ENCODE measurements at places on chromosomes 1 and 21.

DNA sequence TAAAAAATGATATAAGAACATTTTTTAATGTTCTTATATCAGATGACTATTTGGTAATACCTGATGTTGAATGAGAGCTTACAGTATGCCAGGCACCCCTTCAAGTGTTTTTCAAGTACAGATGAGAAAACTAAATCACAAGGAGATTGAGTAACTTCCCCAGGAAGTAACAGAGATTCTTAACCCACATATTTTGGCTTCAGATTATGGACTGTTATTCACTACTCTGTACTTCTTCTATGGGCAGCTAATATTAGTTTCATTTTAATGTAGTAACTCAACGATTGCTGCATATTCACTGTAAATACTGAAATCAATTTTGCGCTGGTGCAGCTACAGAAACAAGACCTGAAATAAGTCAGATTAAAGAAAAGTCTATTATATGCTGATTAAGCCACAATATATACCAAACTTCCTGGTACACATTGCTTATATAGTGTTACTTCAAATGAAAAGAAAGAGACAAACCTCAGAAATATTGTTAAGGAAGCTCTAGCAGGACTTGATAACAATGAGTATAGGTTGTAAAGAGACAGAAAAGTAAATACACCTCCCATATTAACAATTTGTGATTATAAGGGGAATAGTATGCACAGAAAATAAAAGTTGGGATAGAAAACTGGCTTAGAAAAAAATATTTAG is 19.7 kb downstream of the DPYD start:
- DNase-seq, result no peak

DNA sequence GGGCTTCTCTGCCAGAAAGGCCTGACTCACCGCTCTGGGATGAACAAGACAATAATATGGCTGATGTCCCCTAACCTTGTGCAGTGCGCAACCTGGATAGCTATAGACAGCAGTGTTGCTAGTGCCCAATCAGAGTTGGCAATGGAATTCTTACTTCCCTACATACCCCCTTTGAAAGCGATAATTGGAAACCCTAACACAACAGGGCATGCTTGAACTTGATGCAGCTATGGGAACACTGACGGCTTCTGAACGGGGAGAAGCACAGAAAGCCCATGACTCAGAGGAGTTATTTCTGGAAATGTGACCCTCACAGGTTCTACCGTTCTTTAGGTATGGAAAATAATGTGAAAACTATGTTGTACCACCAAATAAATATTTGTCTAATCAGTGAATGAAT is 200.6 kb downstream of the TRABD2B start:
- DNase-seq, result no peak

DNA sequence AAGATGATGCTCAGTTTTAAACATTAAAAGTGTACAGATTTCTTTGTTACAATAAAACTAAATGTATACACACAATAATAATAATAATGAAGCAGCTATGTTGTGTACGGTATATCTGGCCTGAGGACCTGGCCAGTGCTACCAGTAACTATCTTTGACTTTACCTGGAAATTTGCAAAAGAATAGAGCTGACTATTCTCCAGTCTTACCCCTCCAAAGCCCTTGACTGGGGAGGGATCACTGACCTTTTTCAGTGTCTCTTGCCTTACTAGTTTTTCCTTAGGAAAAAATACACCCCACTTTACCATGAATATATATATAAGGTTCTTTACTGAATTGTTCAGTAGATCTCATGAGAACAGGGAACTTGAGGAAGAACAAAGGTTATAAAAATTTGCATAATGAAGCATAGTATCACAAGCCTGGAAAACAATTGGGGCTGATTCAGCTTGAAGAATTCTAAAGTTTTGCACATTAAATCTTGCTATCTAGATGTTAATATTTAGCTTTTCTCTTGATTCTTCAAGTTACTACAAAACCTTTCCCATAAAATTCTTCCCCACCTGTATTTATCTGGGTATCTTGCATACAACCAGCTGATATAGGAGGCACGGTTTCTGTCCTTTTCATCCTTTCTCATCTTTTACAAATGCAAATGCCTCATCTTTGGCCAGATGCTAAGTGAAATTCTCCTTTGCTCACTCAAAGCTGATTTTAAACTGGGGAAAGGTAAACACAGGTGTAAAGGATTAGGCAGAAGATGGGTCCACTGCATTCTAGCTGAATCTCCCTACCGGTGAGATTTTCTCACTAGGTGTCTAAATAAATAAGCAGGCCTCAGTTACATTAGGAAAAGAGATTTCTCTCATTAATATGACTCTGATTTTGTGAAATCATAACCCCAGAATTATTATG is 25.0 kb upstream of the SLAMF1 start:
- DNase-seq, result no peak

DNA sequence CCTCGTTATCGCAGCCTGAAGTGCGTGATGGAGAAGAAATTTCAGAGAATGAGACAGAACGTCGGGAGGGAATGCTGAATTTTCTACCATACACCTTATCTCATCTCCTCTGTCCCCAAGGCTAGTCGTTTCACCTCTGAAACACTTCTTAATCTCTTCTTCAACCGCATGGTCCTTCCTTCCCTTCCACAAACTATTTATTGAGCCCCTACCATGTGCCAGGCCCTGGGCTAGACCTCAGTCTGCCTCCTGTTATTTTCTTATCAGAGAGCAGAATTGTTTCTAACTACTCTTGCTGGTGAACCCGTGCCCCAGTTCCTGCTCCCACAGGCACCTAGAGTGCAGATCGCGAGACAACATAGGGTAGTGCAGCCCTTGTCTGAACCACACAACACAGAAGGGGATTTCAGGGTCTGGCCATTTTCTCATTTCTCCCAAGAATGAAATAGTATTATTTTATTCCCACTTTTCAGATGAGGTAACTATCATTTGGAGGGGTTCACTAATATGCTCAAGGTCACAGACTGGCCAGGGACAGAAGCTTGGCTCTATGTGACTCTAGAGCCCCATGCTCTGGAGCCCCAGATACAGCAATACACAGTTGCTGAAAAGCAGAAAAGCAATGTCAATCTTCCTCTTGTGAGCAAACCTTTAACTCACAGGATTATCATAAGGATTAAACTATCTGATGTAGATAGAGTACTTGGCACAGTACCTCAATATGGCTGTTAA is 598 bp upstream of the ADIPOR1 start:
- DNase-seq, result no peak

GRCh38 chr1:156841295-156841855 is 17.5 kb downstream of the INSRR start:
- DNase-seq, result no peak

GRCh38 chr21:37688952-37689659 is 227.2 kb downstream of the KCNJ6 start:
- DNase-seq, result no peak

GRCh38 chr1:110210604-110211495 is 736 bp downstream of the KCNC4 start:
- peak; percentile 7 for DNase-seq

GRCh38 chr1:23594149-23594907 is 35.0 kb upstream of the ID3 start:
- no peak for DNase-seq

GRCh38 chr1:33443080-33443704 is 12.3 kb upstream of the PHC2 start:
- DNase-seq, result no peak

- DNase-seq, result no peak
Observed at GRCh38 chr1:89837510-89837909, 16.7 kb downstream of the LRRC8D start.

- no peak for DNase-seq
Observed at GRCh38 chr1:10803971-10804820, 7.8 kb upstream of the CASZ1 start.

GRCh38 chr1:162535501-162535900 is 26.0 kb upstream of the UAP1 start:
- DNase-seq, result no peak

- no peak for DNase-seq
Observed at GRCh38 chr1:221200464-221200863, 321.2 kb downstream of the HLX start.

- no peak for DNase-seq
Observed at GRCh38 chr1:38486085-38486484, 373.5 kb downstream of the RRAGC start.

DNA sequence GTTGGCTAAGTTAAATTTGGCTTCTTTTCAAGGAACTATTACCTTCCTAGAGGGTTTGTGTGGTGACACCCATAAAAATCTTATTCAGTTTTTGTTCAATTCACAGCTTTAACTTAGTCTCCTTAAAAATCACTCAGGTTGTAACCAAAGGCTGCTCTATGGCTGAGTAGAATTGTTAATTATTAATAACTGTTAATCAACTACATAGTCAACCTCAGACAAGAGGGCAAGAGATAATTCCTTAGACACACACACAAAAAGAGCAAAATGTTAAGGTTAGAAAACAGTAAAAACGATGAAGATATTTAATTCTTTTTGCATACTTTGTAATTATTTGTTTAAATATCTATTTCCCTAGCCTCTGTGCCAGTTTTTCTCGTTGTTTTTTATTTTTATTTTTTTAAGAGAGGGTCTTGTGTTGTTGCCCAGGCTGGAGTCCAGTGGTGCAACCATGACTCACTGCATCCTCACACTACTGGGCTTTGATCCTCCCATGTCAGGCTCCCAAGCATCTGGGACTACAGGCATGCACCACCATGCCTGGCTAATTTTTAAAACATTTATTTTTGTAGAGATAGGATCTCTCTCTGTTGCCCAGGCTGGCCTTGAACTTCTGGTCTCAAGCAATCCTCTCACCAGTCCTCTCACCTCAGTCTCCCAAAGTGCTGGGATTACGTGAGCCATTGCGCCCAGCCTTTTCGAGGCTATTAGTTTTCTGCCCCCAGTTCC is 215.2 kb downstream of the DISC1 start:
- DNase-seq, result no peak

- DNase-seq, result no peak
Observed at GRCh38 chr1:151540982-151541377, 871 bp downstream of the TUFT1 start.

DNA sequence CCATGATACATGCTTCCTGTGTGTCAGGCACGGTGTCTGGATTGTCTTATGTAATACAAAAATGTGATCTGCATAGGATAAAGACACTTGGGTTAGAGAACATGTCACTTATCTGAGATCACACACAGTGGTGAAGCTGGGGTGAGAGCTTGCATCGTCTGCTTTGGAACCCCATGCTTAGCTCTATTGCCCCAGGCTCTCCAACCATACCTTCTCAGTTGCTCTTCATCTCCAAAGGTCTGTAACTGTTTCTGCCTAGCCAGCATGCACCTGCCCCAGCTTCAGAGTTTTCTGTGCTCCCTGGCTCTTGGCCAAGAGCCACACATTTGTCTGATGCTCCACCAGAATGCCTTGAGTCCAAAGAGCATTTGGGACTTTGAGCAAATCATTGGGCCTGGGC is 93.9 kb upstream of the COG2 start:
- no peak for DNase-seq

GRCh38 chr1:16091296-16091695 is 17.8 kb upstream of the FAM131C start:
- DNase-seq, result no peak

DNA sequence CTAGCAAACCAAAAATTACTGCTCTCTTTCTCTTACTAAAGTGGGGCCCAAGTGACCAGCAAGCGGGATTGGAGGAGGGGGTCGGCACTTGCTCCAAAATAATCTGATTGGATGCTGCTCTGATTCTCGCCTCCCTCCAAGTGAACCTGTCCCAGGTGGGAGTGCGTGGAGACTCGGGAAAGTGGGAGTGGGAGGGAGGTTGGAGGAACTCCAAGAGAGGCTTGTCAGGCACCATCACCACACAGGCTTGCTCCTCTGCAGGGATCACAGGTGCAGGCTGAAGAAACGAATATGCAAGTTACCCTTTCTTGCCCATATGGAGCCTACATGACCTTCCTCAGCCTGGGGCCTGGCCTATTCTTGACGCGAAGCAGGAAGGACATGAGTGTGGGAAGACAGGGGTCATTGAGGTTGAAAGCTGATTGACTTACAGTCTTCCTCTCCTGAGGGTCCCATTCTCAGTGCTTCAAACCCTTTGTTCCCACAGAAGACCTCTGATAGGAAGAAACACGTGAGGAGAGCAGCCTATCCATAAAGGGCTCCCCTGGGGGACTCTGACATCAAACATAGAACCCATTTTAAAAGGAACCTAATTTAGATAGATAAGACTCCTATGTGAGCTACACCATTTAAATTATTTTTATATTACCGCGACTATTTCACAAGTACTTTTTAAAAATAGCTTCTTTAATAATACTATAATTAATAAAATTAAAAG is 14.2 kb downstream of the RGS8 start:
- DNase-seq, result no peak

GRCh38 chr1:218547957-218548730 is 203.0 kb downstream of the TGFB2 start:
- DNase-seq, result no peak

GRCh38 chr1:109298666-109299557 is 7.9 kb downstream of the MYBPHL start:
- DNase-seq, result no peak

GRCh38 chr1:3227893-3228292 is 158.9 kb downstream of the PRDM16 start:
- DNase-seq, result no peak

- DNase-seq, result no peak
Observed at GRCh38 chr1:229147072-229147471, 123.8 kb upstream of the RAB4A start.

DNA sequence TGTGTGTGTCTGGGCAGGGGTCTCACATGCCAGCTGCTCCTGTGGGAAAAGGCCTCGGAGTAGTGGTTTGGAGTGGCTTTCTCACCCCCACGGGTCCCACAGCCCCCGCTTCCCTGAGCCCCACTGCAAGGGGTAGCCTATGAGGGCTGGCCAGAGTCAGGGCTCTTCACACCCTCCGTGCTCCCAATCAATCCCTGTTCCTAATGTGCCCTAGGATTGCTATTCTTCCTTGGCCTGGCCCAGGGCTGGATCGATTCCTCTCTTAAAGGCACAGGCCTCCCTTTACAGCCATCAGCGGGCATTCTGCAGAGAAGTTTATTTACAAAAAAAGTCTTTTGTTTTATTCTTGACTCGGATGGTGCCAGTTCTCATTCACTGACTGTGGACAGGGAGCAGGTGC is 19.3 kb upstream of the ACTL8 start:
- DNase-seq, result no peak

DNA sequence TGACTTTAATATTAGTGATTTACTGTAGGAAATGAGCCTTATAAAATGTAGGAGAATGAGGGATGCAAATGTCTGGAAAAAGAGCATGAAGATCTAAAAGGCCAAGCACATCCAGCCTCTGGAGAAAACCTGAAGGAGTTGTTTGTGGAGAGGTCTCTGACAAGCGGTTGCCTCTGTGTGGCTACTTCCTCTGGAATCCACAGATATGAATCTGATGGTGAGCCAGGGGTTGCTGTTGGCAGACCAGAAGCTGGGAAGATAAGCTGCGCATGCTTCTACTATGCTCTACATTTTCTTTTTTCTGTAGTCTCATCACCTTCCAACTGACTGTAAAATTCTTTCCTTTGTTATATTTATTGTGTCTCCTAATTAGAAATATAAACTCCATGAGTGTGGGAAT is 248.6 kb downstream of the OLFM3 start:
- no peak for DNase-seq

DNA sequence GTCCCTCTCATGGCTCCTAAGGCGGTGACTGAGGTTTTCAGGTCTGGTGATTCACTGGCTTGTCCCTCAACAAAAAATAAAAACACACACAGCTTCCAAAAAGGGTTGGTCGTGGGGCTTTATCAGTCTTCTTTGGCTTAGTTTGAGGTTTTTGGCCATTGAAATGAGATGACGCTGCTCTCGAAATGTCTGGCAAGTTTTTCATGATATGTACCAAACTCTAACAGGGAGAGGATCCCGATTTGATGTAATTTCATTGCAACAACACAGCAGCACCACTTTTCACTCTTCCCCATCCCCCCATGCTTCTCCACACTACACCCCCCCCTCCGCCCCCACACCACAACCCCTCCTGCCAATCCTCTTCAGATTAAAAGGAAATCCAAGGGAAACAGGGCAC is 187.1 kb upstream of the NFIA start:
- DNase-seq, result no peak
